ENCODE measurements at places on chromosomes 11 and 22. TPM values are rescaled to one million over a fixed set of nuclear protein-coding genes. Genes with fewer than 3 reads are reported as not detected.

The CTTN gene
- 1.1 TPM for total RNA-seq

The GDPD4 gene
- total RNA-seq, result not detected

The CDCA5 gene
- total RNA-seq, result 3.4 TPM

The C11orf91 gene
- total RNA-seq, result 0.49 TPM

The LMO2 gene
- 34.4 TPM for total RNA-seq

The TTC36 gene
- total RNA-seq, result 0.32 TPM
